ENCODE measurements at places on chromosomes 5 and 9.

- no peak for DNase-seq
These were observed 80.7 kb downstream of the PRRT1B start for GRCh38 chr9:131625790-131626670.

- no peak for DNase-seq
These were observed 9.3 kb upstream of the SMAD5 start for GRCh38 chr5:136123236-136123768.

DNA sequence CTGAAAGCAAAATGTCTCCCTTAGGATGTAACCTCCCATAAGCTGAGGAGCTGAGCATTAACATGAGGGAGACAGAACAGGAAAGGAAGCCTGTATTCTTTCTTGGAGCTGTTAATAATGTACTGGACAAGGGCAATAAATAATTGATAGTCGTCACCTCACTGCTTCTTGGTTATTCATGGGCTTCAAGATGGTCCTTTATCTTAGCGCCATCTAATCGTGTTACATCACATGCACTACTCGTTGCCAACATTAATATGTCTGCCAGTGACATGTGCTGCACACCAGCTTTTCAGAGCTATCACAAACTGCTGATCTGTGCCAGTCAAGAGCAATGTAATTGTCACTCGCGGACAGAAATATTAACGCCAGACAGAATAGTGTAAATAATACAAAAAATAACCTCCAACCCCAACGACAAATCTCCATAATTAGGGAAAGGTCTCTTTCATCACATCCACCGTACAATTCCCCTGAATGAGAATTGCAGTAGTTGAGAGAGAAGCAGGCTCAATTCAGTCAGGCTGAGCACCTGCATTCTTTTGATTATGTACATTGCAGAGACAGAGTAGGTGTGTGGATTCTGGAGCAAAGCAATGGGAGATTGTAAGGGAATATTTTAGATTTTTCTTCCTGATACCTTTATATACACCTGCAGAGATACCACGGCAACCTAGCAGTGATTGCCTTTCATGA lies 267.1 kb downstream of the SPATA31D1 start:
- DNase-seq, result no peak

GRCh38 chr9:113219969-113220368 lies 1.1 kb downstream of the FKBP15 start:
- DNase-seq, result no peak

- DNase-seq, result no peak
These were observed 50.3 kb downstream of the UBE2QL1 start for GRCh38 chr5:6498968-6499367.

GRCh38 chr9:129496473-129497004 lies 124.4 kb downstream of the C9orf50 start:
- DNase-seq, result peak; percentile 67

DNA sequence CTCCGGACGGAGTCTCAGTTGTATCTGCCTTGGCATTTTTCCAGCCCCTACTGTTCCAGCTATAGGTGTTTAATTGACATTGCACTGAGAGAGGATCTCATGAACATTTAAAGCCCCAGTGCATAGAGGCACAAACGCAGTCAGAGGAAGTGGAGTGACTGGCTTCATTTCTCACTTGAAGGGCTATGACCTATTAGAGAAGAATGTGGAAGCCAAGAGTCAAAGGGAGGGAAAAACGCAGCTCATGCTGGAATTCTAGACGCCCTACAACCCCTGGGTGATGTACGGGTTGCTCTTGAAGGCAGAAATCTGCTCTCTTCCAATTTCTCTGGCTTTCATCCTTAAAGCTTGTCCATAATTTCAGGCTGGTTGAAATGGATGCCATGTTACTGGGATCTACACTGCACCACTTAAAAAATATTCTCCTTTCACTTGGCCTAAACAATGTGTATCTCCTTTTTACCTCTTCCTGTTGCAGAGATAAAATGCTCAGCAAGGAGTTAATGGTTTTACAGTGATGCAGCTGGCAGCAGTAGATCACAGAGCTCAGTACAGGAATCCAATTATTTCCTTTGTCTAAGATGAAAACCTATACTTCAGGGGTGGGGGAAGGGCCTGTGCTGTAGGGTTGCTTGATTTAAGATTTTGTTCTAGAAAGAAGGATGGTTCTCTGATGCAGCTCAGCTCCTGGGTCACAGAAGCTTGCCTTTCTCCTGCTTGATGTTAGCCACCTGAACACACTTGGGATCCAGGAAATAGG lies 61.8 kb upstream of the MAMDC2 start:
- DNase-seq, result no peak

DNA sequence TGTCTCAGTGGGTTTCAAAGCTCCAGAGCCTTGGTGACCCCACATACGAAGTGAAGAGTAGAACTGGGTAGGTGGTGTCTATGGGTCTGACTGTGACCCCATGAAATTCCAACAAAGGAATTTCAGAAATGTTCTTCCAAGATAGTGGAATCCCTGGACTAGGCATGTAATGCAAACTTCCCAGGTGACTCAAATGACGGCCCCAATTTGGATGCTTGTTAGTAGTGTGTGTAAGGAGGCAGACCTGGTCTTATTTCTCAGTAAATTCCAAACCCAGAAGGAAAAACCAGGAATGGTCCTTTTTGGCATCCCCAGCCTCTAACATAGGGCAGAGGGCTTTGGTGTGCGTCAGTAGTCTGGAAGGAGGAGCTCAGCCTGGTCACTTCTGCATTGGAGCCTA lies 43.6 kb upstream of the ABCA1 start:
- no peak for DNase-seq

DNA sequence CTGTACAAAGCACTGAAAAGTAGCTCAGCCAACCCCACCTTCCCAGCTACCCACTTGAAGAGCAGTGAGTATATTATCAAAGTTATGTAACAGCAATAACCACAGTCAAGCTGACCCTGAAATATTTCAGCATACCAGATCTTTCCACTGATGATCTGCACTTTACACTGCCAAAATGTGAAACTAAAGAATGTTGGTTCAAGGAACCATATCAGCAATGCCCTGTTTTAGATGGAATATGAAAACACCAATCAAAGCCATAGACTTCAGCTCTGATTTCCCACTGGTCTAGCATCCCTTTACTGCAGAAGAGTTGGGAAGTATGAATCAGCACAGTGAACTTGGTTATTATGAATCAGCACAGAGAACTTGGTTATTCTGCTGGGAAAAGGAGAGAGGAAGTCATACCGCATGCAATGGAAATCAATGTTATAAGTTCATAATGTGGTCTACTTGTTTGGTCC lies 20.0 kb downstream of the CEMIP2 start:
- no peak for DNase-seq

DNA sequence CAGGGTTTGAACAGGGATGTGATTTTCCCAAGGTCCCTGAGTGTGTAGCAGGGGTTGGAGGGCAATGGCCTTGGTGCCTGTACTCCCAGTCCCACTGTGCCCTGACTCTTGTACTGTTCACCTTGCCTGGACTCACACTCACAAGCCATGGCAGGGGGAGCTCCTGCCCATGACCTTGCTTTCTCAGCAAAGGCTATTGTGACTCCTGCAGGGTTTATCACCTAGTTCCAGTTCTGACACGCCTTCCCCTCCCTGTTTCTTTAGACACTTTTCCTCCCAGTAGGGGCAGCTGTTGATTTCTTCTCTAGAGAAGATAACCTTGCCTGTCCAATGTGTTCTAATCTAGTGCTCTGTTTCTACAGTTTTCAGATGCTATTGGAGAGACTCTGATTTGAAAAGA lies 139.5 kb downstream of the FSTL4 start:
- DNase-seq, result no peak

- no peak for DNase-seq
These were observed 701.5 kb upstream of the MEF2C start for GRCh38 chr5:89584339-89584956.

DNA sequence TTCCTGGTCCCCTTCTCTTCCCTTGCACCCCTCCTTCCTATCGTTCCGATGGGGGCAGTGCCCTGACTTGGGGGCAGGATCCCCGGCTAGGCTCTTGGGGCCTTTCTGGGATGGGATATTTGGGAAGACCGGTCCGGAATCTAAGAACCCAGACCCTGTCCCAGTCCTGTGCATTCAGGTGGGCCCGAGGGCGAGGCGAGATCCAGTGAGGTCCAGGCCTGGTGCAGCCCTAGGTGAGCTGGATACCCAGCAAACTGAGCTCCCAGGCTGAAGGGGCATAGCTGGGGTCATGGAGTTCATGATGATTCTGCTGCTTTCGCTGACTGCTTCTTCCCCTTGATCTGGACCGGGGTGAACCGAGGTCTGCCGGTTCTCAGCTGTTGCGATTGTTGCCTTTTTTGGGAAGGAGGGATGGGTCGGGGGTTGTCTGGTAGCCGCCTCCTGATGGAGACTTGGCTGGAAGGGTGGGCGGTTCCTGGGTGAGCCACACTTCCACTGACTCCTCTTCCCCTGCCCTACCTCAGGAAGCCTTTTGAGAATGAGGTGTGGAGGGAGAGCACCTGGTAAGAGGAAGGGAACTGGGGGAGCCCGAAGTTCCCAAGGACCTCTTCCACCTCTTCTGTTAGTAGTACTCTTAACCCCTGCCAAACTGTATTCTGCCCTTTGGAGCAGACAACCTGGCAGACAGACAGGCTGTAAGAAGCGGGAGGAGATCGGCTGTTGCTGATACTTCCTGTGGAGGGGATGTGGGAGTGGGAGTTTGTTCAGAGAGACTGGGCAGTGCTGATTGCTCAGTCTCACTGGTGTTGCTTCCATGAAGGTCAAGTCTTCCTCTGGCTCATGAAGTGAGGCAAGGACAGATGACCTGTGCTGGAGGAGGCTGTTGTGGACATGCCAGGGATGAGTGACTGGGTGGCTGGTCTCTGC lies 1.0 kb downstream of the LRRC8A start:
- no peak for DNase-seq

- no peak for DNase-seq
These were observed 26.5 kb upstream of the BASP1 start for GRCh38 chr5:17190799-17191391.

GRCh38 chr5:19018822-19019221 lies 969.2 kb downstream of the CDH18 start:
- no peak for DNase-seq

DNA sequence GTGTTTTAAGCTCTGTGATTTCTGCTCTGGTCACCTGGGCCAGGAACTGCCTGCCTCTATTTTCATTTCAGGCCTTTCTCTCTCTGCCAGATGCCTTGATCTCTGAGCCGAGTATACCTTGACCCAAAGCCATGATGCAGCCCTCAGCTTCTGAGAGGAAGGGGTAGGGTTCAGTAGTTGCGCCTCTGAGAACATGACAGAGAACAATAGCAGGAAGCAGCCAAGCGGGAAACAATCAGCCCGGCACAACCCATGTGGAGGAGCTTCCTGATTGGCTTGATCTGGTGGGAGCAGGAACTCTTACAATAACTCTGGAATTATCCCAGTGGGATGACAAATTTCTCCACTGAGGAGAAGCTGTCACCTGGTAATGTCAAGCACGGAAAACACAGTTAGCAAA lies 127.4 kb downstream of the PALM2AKAP2 start:
- DNase-seq, result no peak

DNA sequence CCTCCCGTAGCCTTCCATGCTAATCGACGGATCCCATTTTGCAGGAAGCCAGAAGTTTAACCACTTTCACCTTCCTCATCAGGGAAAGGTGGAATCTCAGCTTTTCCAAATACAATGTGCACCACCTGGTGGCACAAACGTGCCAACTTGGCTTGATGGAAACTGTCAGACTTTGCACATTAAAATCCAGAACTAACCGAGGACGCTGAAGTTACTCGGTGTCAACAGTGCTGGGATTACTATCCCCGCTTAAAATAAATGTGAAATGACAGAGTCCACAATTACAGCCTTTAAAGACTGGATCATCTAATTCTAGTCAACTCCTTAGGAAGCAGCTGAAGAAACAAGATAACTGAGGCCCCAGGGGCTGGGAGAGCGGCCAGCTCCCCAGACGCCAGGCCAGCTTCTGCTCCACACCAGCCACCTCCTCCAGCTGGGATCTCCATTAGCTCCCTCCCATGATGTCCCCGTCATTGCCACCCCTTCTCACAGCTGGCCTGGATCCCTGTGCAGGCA lies 50.1 kb upstream of the RETREG1 start:
- DNase-seq, result no peak

- no peak for DNase-seq
These were observed 41.4 kb downstream of the NAIF1 start for GRCh38 chr9:128025736-128026135.

DNA sequence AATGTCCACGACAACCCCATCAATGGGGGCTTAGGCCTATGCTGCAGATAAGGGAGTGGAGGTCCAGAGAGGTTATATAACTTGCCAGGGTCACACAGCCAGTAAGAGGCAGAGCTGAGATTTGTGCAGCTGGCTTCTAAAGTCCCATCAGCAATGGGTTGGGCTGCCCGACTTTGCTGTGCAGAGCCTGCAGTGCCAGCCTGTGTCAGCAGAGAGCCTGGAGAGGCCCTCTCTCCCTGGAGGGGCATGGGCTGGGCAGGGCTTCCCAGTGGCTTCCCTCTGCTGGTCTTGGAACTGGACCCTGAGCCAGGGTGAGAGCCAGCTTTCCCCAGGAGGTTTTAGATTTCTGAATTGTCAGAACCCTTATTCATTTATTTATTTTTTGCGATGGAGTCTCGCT lies 77.2 kb upstream of the RAPGEF1 start:
- DNase-seq, result no peak

- DNase-seq, result no peak
These were observed 23.9 kb downstream of the MEGF9 start for GRCh38 chr9:120690372-120690771.

GRCh38 chr5:150118561-150119229 lies 32.3 kb upstream of the CSF1R start:
- DNase-seq, result no peak

- no peak for DNase-seq
These were observed 60.9 kb downstream of the UBE2R2 start for GRCh38 chr9:33877727-33878489.

- DNase-seq, result no peak
These were observed 59.2 kb downstream of the DAPK1 start for GRCh38 chr9:87556821-87557220.

- no peak for DNase-seq
These were observed 22.4 kb upstream of the THG1L start for GRCh38 chr5:157708866-157709265.

GRCh38 chr9:98774746-98775145 lies 21.6 kb downstream of the ANKS6 start:
- DNase-seq, result no peak

- DNase-seq, result no peak
These were observed 35.1 kb downstream of the NDST1 start for GRCh38 chr5:150542933-150543445.

- DNase-seq, result no peak
These were observed 115.5 kb upstream of the DMRT1 start for GRCh38 chr9:726005-726404.

Data from activated T-helper 1 cell treated with Interleukin-2 at 50 U/mL for 16 hours (primary cell).